ENCODE measurements at places on chromosomes 7 and 10.

- no peak for DNase-seq
Observed at GRCh38 chr7:44277851-44278250, 47.5 kb downstream of the CAMK2B start.

DNA sequence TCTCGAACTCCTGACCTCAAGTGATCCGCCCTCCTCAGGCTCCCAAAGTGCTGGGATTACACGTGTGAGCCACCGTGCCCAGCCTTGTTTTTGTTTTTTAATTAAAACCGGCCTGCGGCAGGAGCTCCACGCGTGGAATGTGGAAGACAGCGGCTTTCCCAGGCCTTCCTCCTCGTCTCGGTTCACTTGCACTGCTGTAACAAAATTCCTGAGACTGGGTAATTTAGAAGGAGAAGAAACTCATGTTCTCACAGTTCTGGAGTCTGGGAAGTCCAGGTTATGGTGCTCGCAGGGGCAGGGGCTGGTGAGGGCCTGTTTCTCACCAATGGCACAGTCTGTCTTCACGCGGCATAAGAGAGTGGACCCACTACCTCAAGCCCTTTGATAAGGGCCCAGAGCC lies 14.4 kb upstream of the CRYGN start:
- no peak for DNase-seq

DNA sequence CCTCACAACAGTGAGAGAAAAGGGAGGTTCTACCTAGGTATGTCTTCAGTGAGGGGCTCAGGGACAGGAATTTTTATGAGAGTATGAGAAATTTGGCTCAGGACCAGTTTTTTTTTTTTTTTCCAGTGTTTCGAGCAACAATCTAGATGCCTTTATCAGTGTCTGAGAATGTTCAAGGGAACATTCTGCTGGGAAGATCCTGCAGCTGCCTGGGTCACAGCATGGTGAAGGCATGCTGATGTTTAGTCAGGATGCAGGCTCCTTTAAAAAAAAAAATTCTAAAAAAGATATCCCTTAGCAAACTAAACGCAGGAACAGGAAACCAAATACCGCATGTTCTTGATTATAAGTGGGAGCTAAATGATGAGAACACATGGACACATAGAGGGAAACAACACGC lies 31.0 kb downstream of the SBDS start:
- DNase-seq: no peak

DNA sequence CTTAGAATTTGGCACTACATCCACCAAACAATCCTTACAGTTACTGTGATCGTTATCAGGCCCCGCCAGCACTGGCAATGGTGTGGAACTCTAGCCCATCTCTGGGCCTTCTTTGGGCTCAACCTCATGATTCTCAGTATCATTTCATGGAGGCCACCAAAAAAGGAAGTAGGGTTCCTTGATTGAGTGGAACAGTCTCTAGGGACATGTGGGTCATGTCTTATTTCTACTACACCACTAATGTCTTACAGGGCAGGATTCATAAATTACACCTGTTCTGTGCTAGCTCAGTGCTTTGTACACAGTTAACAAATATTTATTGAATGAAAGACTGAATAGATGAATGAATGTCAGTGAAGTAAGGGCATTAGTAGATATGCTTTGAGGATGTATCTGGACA lies 53.9 kb downstream of the AP3M1 start:
- DNase-seq: no peak

DNA sequence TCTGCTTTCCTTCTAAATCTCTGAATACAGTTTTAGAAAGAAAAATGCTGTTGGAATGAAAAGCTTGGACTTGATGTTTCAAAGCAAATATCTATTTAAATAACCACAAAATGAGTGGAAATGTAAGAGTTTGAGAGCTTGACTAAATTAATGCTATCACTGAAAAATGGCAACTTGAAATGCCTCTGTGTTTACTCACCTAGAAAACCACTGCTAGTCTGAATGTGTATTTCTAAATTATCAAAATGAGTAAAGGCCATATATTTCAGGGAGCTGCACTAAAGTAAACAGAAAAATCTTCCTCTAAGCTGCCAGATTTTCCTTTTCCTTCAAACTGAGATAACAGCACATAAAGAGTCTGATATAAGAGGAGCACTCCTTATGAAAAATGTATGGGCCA lies 87.9 kb downstream of the DPY19L1 start:
- no peak for DNase-seq
